Liver (tissue), 10 donors: ENCODE measurements at places on chromosomes 5 and 9. TPM values are rescaled to one million over a fixed set of nuclear protein-coding genes. Genes with fewer than 3 reads are reported as not detected.
A peak's percentile ranks its signal among the peaks of the same experiment; 100 is the strongest.

- peaks cover 14% of the 10 kb centered on the region for H3K4me1 ChIP-seq
- DNase-seq = no peak
- H3K27ac ChIP-seq = no peak overlapping the region
- peaks cover 14% of the 10 kb centered on the region for H3K27me3 ChIP-seq
- H3K36me3 ChIP-seq = no peaks in the 10 kb centered on the region
Observed at GRCh38 chr5:73419465-73420390, 28.8 kb downstream of the FOXD1 start.

DNA sequence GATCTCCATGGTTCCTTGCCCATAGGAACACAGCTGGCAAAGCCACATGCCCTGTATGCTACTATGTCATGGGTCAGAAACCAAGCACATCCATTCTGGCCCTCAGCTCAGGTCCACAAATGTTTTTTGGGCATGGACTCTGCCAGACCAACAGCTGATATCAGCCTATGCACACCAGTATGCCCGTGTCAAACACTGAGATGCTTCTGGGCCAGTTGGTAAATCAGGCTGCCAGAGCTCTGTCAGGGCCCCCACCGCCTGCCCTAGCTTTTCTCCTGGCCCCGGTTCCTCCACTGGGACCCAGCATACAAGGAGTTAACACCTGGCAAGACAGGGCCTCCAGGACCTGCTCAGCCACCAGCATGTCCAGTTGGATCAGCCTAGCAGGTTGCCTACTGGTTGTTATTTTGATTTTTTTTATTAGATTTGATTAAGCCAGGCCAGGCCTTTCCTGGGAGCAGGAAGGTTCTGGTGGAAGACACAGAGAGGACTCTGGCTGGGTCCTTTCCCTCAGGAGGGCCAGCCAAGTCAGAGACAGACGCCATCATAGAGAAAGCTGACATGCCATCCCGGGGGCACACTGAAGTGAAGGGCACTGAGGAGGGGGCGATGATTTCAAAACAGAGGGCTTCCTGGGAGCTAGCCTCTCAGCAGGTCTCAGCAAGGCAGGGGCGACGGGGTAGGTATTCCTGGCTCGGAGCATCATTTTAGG lies 65.8 kb downstream of the TSTD2 start:
- no peak for DNase-seq

DNA sequence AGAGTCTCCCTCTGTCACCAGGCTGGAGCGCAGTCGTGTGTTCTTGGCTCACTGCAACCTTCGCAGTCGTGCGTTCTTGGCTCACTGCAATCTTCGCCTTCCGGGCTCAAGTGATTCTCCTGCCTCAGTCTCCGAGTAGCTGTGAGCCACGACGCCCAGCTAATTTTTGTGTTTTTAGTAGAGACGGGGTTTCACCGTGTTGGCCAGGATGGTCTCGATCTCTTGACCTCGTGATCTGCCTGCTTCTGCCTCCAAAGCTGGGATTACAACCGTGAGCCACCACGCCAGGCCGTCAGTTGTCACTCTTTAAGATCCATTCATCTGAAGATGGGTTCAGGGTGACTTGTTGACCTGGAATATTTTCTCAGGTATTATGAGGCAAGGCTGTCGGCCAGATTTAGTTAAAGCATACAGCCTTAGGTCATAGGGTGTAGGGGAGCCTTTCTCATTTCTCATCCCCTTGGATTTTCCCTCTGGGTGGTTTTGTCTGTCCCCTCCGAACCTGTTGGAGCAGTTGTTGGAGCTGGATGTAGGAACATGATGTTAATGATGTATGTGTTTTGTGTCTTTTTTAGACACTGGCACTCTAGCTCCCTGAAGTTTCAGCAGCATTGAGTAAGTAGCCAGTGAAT lies 1.6 kb downstream of the SLC22A5 start:
- DNase-seq = no peak
- H3K4me1 ChIP-seq = no peaks in the 10 kb centered on the region
- H3K36me3 ChIP-seq = peaks cover 3% of the 10 kb centered on the region
- no peak overlapping the region for H3K27ac ChIP-seq
- no peaks in the 10 kb centered on the region for H3K27me3 ChIP-seq

DNA sequence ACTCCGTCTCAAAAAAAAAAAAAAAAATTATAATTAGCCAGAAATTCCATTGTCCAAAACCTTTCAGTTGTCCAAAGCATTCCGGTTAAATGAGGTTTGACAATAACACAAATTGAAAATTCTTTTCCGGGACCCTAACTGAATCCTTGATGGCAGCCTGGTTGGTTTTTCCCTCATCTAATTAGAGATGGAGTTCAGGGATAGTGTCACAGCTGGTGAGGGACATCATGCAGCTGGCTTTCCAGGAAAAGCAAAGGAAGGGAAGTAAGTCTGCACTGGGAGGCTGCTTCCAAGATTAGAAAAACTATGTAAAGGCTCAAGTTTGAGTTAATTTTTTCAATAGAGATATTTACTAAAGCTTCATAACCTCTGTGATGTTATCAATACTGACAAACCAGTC lies 195.4 kb downstream of the ADAMTS12 start:
- no peak for DNase-seq
- no peak overlapping the region for H3K4me3 ChIP-seq
- no peaks in the 10 kb centered on the region for H3K4me1 ChIP-seq

GRCh38 chr9:127133739-127134167 lies 11.3 kb upstream of the ANGPTL2 start:
- H3K4me1 ChIP-seq = peaks cover 26% of the 10 kb centered on the region
- no peak for DNase-seq
- H3K27ac ChIP-seq = peak overlapping the region; percentile 49
- H3K27me3 ChIP-seq = no peaks in the 10 kb centered on the region
- H3K36me3 ChIP-seq = no peaks in the 10 kb centered on the region

- no peaks in the 10 kb centered on the region for H3K27me3 ChIP-seq
- no peaks in the 10 kb centered on the region for H3K4me1 ChIP-seq
- no peak for DNase-seq
- no peaks in the 10 kb centered on the region for H3K36me3 ChIP-seq
Observed at GRCh38 chr5:176436656-176437055, 11.5 kb upstream of the FAF2 start.

- H3K4me1 ChIP-seq = no peaks in the 10 kb centered on the region
- H3K36me3 ChIP-seq = no peaks in the 10 kb centered on the region
- H3K27ac ChIP-seq = no peak overlapping the region
- H3K27me3 ChIP-seq = no peaks in the 10 kb centered on the region
- DNase-seq = no peak
- no peak overlapping the region for H3K4me3 ChIP-seq
Observed at GRCh38 chr5:167460449-167461020, 830.9 kb upstream of the WWC1 start.

GRCh38 chr5:6407558-6408259 lies 29.4 kb upstream of the MED10 start:
- DNase-seq = no peak
- no peak overlapping the region for H3K4me3 ChIP-seq
- H3K27me3 ChIP-seq = no peaks in the 10 kb centered on the region
- no peaks in the 10 kb centered on the region for H3K4me1 ChIP-seq
- H3K36me3 ChIP-seq = no peaks in the 10 kb centered on the region

DNA sequence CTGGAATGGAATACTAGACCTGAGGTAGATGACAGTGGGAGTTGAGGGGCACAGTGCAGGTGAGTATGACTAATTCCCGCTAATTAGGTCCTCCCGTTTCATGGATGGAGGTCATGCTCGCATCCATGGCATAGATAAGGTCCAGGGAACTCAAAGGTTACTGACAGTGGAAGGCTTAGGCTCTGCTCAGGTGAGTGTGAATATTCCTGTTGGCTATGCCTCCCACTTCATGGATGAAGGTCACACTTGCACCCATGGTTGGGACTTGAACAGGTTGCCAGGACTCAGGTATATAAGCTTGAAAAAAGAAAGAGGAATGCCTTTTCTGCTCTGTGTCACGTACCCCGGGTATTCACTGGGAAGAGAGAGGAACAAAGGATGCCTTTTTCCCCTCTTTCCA lies 19.8 kb upstream of the UNC13B start:
- no peaks in the 10 kb centered on the region for H3K27me3 ChIP-seq
- no peaks in the 10 kb centered on the region for H3K36me3 ChIP-seq
- no peaks in the 10 kb centered on the region for H3K4me1 ChIP-seq
- no peak for DNase-seq
- H3K27ac ChIP-seq = no peak overlapping the region
- H3K4me3 ChIP-seq = no peak overlapping the region

GRCh38 chr9:96423322-96423984 lies 5.3 kb upstream of the ZNF367 start:
- H3K36me3 ChIP-seq = no peaks in the 10 kb centered on the region
- H3K4me3 ChIP-seq = no peak overlapping the region
- H3K27ac ChIP-seq = no peak overlapping the region
- DNase-seq = no peak
- no peaks in the 10 kb centered on the region for H3K27me3 ChIP-seq
- peaks cover 17% of the 10 kb centered on the region for H3K4me1 ChIP-seq

GRCh38 chr9:17470036-17470813 lies 108.6 kb upstream of the SH3GL2 start:
- H3K4me1 ChIP-seq = no peaks in the 10 kb centered on the region
- H3K27me3 ChIP-seq = no peaks in the 10 kb centered on the region
- DNase-seq = no peak
- H3K27ac ChIP-seq = no peak overlapping the region
- H3K4me3 ChIP-seq = no peak overlapping the region

GRCh38 chr5:10503997-10504793 lies 59.7 kb upstream of the ANKRD33B start:
- H3K36me3 ChIP-seq = no peaks in the 10 kb centered on the region
- no peak overlapping the region for H3K27ac ChIP-seq
- no peak for DNase-seq
- no peak overlapping the region for H3K4me3 ChIP-seq
- no peaks in the 10 kb centered on the region for H3K4me1 ChIP-seq
- no peaks in the 10 kb centered on the region for H3K27me3 ChIP-seq

- no peaks in the 10 kb centered on the region for H3K4me1 ChIP-seq
- H3K27ac ChIP-seq = no peak overlapping the region
- no peak overlapping the region for H3K4me3 ChIP-seq
- H3K36me3 ChIP-seq = no peaks in the 10 kb centered on the region
Observed at GRCh38 chr9:36018891-36019720, 17.6 kb upstream of the RECK start.

GRCh38 chr5:74556006-74556405 lies 84.5 kb downstream of the ENC1 start:
- H3K4me1 ChIP-seq = peaks cover under 1% of the 10 kb centered on the region
- no peak overlapping the region for H3K4me3 ChIP-seq
- H3K36me3 ChIP-seq = no peaks in the 10 kb centered on the region
- H3K27ac ChIP-seq = no peak overlapping the region
- DNase-seq = no peak

GRCh38 chr9:136275655-136276429 lies 28.1 kb downstream of the CCDC187 start:
- H3K27ac ChIP-seq = no peak overlapping the region
- H3K36me3 ChIP-seq = no peaks in the 10 kb centered on the region
- H3K27me3 ChIP-seq = no peaks in the 10 kb centered on the region
- H3K4me3 ChIP-seq = no peak overlapping the region

DNA sequence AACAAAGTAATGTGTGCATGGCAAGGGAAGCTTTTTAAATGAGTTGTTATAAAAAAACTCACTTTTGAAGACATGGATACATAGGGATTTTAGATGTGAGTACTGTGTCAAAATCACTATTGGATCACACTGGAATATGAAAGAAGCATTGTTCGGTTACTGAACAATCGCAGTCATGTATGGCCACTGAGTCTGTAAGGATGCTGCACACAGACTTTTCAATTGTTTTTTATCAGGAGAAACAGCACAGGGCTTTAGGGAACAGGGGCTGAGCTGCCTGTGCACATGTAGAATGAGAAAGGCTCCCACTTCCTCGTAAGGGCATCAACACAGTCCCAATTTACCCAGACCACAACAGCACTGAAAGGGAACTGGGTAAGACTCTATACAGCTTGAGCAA lies 1333.9 kb upstream of the DMAC1 start:
- no peaks in the 10 kb centered on the region for H3K27me3 ChIP-seq
- no peaks in the 10 kb centered on the region for H3K4me1 ChIP-seq
- H3K36me3 ChIP-seq = no peaks in the 10 kb centered on the region
- no peak for DNase-seq

- H3K4me1 ChIP-seq = no peaks in the 10 kb centered on the region
- DNase-seq = no peak
- H3K27ac ChIP-seq = no peak overlapping the region
- no peak overlapping the region for H3K4me3 ChIP-seq
- no peaks in the 10 kb centered on the region for H3K36me3 ChIP-seq
Observed at GRCh38 chr5:161190778-161191177, 338.8 kb upstream of the ATP10B start.

GRCh38 chr9:119834064-119834620 lies 464.9 kb upstream of the BRINP1 start:
- no peaks in the 10 kb centered on the region for H3K4me1 ChIP-seq
- H3K27ac ChIP-seq = no peak overlapping the region
- H3K36me3 ChIP-seq = no peaks in the 10 kb centered on the region
- no peak overlapping the region for H3K4me3 ChIP-seq
- peaks cover 4% of the 10 kb centered on the region for H3K27me3 ChIP-seq
- DNase-seq = no peak

DNA sequence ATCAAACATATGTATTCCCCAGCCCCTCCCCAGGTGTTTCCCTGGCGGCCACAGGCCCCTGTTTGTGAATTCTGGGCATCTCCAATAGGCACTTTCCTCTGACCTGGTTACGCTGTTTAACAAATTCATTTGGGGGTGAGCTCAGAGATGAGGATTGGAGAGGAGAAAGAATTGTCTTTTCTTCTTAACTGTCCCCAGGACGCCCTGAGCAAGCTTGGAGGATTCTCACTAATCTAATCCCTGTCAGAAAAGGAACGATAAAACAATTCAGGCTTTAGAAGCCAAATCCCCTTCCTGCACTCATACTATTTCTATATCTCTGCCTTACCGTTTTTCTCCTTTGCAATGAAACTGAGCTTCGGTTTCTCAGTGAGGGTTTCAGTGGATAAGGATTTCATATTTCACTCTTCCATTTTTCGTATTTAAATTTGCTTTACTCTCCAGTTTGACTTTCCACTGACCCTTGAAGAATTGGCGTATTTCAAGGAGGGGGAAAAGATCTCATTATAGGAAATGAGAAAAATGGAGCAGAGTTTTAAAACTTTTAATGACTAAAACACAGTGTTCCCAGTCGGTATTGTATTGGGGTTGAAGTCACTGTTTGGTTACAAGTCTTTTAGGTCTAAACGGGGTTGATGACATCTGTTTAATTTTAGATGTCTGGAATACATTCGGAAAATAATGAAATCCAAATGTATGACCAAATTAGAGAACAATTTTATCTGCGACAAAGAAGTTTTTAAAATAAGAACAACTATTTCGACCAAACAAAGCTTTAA lies 180.1 kb downstream of the MACROH2A1 start:
- H3K27me3 ChIP-seq = no peaks in the 10 kb centered on the region
- no peak overlapping the region for H3K4me3 ChIP-seq

TLE1 gene
- 25.5 TPM for polyA plus RNA-seq

PCDHA2 gene
- polyA plus RNA-seq = not detected

TMEM215 gene
- not detected for polyA plus RNA-seq

FSTL4 gene
- polyA plus RNA-seq = 0.18 TPM

SLC25A2 gene
- not detected for polyA plus RNA-seq

FBXL7 gene
- 0.24 TPM for polyA plus RNA-seq

TMEM267 gene
- 2.3 TPM for polyA plus RNA-seq

PRDM9 gene
- polyA plus RNA-seq = not detected

SLC45A2 gene
- polyA plus RNA-seq = not detected

CFAP157 gene
- 0.22 TPM for polyA plus RNA-seq

TOMM5 gene
- polyA plus RNA-seq = 66.1 TPM

EGR1 gene
- polyA plus RNA-seq = 88.7 TPM

EGFLAM gene
- polyA plus RNA-seq = 1.1 TPM

ENTPD2 gene
- polyA plus RNA-seq = 0.40 TPM

SLC27A6 gene
- not detected for polyA plus RNA-seq
